ENCODE measurements at places on chromosomes 2 and 18.

- no peak overlapping the region for H3K4me3 ChIP-seq
- H3K27me3 ChIP-seq = no peaks in the 10 kb centered on the region
- no peak overlapping the region for H3K27ac ChIP-seq
- H3K4me1 ChIP-seq = peaks cover 8% of the 10 kb centered on the region
Measured at GRCh38 chr18:6776188-6776587, 46.7 kb downstream of the ARHGAP28 start.

GRCh38 chr2:79179036-79179435 lies 19.5 kb upstream of the REG3A start:
- peaks cover 7% of the 10 kb centered on the region for H3K36me3 ChIP-seq
- no peak overlapping the region for H3K27ac ChIP-seq
- no peaks in the 10 kb centered on the region for H3K27me3 ChIP-seq

DNA sequence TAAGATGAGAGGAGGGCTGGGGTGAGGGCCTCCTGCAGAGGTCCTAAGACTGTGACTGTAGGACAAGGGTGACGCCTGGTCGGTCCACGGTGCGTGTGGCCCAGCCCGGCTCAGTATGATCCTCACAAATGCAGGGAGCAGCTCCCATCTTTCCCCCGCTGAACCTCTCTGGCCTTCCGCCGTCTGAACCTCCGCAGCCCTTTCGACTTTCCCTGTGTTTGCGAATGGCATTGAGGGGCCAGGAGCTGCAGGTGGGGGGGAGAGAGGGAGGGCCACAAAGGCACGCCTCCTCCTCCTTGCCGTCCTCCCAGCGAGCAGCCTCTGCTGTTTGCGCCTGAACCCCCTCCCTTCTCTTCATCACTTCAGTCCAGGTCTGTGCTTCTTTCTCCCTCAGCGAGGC lies 68.6 kb upstream of the PXDN start:
- no peak overlapping the region for H3K27ac ChIP-seq
- H3K36me3 ChIP-seq = no peaks in the 10 kb centered on the region
- no peak for DNase-seq
- no peak overlapping the region for H3K4me3 ChIP-seq

GRCh38 chr2:225337183-225337582 lies 62.3 kb upstream of the NYAP2 start:
- H3K27ac ChIP-seq = no peak overlapping the region
- no peaks in the 10 kb centered on the region for H3K4me1 ChIP-seq
- no peaks in the 10 kb centered on the region for H3K27me3 ChIP-seq
- no peaks in the 10 kb centered on the region for H3K36me3 ChIP-seq
- no peak overlapping the region for H3K4me3 ChIP-seq

DNA sequence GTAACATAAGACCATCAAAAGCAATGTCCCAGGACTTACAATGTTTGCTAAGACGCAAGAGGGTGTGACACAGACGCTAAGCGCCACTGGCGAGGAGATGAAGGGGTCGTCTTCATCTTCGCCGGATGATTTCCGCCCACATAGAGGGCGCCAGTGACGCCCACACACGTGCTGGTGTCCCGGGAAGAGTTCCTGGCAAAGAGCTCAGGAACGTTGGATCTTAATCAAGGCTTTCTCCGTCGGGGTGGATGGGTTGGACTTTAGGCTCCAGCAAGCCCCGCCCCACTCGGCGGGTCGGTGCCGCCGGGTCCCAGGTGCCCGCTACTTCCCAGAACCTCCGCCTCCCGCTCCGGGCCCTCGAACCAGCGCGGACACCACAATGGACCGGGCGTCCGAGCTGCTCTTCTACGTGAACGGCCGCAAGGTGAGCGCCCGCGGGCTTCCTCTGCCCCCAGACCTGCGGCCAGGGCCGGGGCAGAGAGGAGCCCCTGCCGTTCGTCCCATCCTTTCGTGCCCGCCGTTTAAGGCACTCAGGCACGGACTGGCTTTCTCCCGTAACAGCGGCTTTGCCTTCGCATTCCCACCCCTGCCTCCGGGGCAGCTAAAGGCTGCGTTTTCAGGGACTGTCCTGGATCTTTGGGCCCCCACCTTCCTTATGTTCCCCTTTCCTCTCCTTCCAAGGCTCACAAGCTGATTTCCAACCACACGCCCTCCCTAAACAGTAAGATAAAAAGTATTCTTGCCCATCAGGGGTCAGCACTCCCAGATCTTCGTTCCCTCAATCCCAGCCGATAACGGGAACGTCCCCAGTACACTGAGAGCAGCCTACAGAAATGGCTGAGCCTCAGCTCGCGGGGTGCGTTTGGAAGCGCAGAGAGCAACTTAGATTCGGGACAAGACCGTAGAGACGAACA lies at the start of gene AOX1:
TSS of gene AOX1 (plus strand) at position 285 of the 914 bp plus-strand sequence. CDS start at position 380, 95 bp downstream.
- DNase-seq = peak; percentile 86
- H3K4me1 ChIP-seq = no peaks in the 10 kb centered on the region
- no peaks in the 10 kb centered on the region for H3K36me3 ChIP-seq
- H3K27me3 ChIP-seq = no peaks in the 10 kb centered on the region
- H3K4me3 ChIP-seq = peak within 1 kb of the TSS; percentile 72

- H3K27me3 ChIP-seq = no peaks in the 10 kb centered on the region
- H3K27ac ChIP-seq = no peak overlapping the region
- peaks cover 9% of the 10 kb centered on the region for H3K4me1 ChIP-seq
- no peak for DNase-seq
- peaks cover 6% of the 10 kb centered on the region for H3K36me3 ChIP-seq
Measured at GRCh38 chr2:191318037-191318728, 73.0 kb downstream of the MYO1B start.

DNA sequence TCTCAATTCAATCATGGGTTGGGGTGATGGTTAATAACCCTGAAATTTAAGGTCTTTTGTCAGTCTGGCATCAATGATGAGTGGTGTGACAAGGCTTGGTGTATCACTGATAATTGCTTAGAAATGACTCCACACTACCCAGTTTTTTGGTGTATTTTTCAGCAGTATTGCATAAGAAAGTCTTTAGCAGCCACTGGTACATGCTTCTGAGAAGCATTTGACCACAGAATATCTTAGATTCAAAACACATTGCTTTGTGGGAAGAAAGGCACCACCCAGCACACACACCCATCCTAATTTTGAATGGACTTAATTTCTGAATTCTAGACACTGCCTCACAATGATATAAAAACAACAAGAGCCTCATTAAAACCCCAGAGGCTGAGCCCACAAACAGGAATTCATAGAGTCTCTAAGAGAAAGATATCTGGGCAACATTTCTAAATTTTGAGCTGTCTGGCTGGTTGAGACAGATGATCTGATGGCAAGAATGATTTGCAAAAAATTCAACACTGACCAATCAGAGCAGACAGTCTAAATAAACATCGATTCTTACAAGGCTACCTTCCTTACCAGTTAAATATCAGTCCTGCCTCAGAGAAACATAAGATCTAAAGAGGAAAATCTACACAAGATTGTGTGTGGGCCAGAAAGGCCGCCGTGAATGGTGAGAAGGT lies 114.7 kb upstream of the CYP1B1 start:
- 0 out of 2 replicates have a peak, but pooled peaks cover 8% of the 10 kb centered on the region for H3K4me1 ChIP-seq
- H3K4me3 ChIP-seq = no peak overlapping the region
- no peak for DNase-seq

- no peak overlapping the region for H3K27ac ChIP-seq
- H3K27me3 ChIP-seq = no peaks in the 10 kb centered on the region
- H3K4me1 ChIP-seq = peaks cover 5% of the 10 kb centered on the region
- DNase-seq = no peak
- H3K36me3 ChIP-seq = no peaks in the 10 kb centered on the region
Measured at GRCh38 chr2:36701391-36701795, 4.9 kb downstream of the VIT start.

DNA sequence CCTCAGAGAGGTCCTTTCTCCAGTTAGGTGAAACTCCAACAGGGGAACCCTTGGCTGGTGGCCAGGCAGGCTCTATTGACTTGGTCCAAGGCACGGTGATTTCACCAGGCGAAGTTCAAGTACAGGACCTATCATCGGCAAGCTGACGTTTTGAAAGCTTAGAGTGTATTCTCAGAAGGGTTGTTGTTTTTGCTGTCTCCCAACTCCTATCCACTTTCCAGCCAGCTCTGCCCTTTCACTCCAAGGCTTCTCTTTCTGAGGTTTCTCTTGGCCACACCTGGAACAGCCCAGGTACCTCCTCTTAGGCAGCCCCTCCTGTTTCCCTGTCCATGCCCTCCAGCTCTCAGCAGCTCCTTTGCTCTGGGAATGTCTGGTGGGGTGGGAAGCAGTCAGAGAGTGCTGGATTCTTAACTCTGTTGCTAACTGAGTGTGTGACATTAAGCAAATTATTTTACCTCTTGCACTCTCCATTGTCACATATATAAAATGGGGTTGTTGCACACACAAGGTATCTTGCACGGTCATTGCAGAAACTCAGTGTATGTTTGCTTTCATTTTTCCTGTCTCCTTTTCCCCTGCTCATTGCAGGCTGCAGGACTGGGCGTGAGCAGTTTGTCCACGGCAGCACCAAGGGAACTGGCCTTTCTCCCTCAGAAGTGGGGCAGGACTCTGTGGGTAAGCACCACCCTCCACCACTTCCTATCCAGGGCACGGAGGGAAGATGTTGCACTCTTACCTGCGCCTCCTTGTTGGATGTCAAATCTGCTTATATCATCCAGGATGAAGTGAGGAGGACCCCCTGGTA lies 30.2 kb downstream of the CAPN13 start:
- H3K36me3 ChIP-seq = no peaks in the 10 kb centered on the region
- H3K4me3 ChIP-seq = no peak overlapping the region

GRCh38 chr2:234330902-234331301 lies 166.0 kb downstream of the ARL4C start:
- H3K36me3 ChIP-seq = no peaks in the 10 kb centered on the region
- H3K27ac ChIP-seq = no peak overlapping the region
- no peak overlapping the region for H3K4me3 ChIP-seq

DNA sequence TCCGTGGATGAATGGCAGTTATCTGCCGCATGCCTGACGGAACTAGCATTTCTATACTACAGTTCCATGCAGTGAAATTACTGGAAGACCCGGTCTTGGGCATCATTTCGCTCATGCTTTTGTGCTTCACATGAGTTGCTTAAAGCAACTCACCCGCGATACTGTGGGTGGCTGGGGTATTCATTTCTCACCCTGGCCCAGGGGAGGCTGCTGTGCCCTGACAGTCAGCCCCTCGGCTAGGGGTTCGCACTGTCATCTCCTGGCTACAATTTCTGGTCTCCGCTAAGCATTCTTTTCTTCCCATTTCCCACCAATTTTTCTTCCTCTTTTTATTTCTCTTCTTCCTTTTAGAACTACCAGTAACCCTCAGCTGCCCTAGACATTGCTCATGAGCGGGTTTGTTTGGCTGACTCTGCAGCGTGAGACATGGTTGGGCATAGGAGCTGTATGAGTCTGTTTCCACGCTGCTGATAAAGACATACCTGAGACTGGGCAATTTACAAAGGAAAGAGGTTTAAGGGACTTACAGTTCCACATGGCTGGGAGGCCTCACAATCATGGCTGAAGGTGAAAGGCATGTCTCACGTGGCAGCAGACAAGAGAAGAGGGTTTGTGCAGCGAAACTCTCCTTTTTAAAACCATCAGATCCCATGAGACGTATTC lies 16.5 kb upstream of the CNDP2 start:
- H3K27ac ChIP-seq = no peak overlapping the region
- no peak for DNase-seq
- no peaks in the 10 kb centered on the region for H3K36me3 ChIP-seq
- no peak overlapping the region for H3K4me3 ChIP-seq
- no peaks in the 10 kb centered on the region for H3K4me1 ChIP-seq
- no peaks in the 10 kb centered on the region for H3K27me3 ChIP-seq

GRCh38 chr2:173962583-173963110 lies 2.5 kb downstream of the SP3 start:
- no peaks in the 10 kb centered on the region for H3K27me3 ChIP-seq
- peaks cover 3% of the 10 kb centered on the region for H3K4me1 ChIP-seq
- peak overlapping the region; percentile 84 for H3K4me3 ChIP-seq
- peaks cover 23% of the 10 kb centered on the region for H3K36me3 ChIP-seq
- no peak for DNase-seq
- H3K27ac ChIP-seq = no peak overlapping the region

GRCh38 chr18:13390711-13391110 lies 172.2 kb downstream of the LDLRAD4 start:
- H3K27me3 ChIP-seq = no peaks in the 10 kb centered on the region
- H3K4me3 ChIP-seq = no peak overlapping the region
- H3K27ac ChIP-seq = no peak overlapping the region
- DNase-seq = no peak
- H3K36me3 ChIP-seq = no peaks in the 10 kb centered on the region

- no peak overlapping the region for H3K27ac ChIP-seq
- H3K4me3 ChIP-seq = no peak overlapping the region
- H3K27me3 ChIP-seq = no peaks in the 10 kb centered on the region
- H3K36me3 ChIP-seq = no peaks in the 10 kb centered on the region
- H3K4me1 ChIP-seq = no peaks in the 10 kb centered on the region
Measured at GRCh38 chr2:219995991-219996765, 368.7 kb downstream of the SLC4A3 start.

- no peaks in the 10 kb centered on the region for H3K36me3 ChIP-seq
- H3K4me3 ChIP-seq = no peak overlapping the region
- no peaks in the 10 kb centered on the region for H3K4me1 ChIP-seq
- no peak for DNase-seq
Measured at GRCh38 chr18:7170292-7170691, 52.7 kb upstream of the LAMA1 start.

DNA sequence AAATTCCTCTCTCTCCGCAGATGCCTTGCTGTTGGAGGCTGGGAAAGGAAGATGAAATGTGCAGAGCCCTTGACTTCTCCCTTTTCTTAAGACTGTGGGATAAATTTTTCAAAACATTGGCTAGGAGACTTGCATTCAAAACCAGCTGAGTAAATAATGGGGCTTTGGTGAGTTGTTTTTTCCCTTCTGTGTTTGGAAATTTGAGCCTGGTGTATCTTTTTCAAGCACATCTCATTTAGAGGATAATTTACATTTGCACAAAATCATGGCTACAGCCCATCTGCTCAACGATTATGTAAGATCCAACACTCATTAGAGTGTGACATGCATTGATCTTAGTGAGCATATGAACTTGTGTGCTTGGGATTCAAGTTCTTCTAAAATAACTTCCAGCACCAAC lies 112.1 kb upstream of the ATP8B1 start:
- no peaks in the 10 kb centered on the region for H3K36me3 ChIP-seq
- no peak for DNase-seq
- no peak overlapping the region for H3K27ac ChIP-seq

GRCh38 chr2:77520641-77521547 lies 1.3 kb downstream of the LRRTM4 start:
- H3K27me3 ChIP-seq = no peaks in the 10 kb centered on the region
- no peak for DNase-seq
- H3K4me3 ChIP-seq = peak overlapping the region; percentile 80

DNA sequence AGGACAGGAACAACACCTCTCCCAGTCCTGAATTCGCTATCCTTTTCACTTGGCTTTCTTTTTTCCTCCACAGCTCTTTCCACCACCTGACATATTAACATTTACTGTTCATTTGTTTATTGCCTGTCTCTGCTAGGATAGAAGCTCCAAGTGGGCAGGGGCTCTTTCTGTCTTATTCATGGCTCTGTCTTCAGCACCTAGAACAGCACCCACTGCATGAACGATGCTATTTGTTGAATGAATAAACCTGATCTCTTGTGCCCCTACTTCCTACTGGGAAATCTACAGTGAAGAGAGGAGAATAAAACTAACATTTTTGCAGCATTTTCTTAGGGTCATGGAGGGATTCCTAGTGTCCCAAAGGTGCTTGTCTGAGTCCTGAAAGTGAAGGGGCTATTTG lies 24.4 kb upstream of the GAREM2 start:
- no peak for DNase-seq
- no peaks in the 10 kb centered on the region for H3K27me3 ChIP-seq
- no peak overlapping the region for H3K27ac ChIP-seq
- H3K36me3 ChIP-seq = no peaks in the 10 kb centered on the region
- no peaks in the 10 kb centered on the region for H3K4me1 ChIP-seq
- no peak overlapping the region for H3K4me3 ChIP-seq

All from H9 (cell line).